ENCODE measurements at places on chromosomes 11 and 22.
A peak's percentile ranks its signal among the peaks of the same experiment; 100 is the strongest.

GRCh38 chr11:32032478-32032877 lies 58.4 kb upstream of the RCN1 start:
- DNase-seq, result no peak

DNA sequence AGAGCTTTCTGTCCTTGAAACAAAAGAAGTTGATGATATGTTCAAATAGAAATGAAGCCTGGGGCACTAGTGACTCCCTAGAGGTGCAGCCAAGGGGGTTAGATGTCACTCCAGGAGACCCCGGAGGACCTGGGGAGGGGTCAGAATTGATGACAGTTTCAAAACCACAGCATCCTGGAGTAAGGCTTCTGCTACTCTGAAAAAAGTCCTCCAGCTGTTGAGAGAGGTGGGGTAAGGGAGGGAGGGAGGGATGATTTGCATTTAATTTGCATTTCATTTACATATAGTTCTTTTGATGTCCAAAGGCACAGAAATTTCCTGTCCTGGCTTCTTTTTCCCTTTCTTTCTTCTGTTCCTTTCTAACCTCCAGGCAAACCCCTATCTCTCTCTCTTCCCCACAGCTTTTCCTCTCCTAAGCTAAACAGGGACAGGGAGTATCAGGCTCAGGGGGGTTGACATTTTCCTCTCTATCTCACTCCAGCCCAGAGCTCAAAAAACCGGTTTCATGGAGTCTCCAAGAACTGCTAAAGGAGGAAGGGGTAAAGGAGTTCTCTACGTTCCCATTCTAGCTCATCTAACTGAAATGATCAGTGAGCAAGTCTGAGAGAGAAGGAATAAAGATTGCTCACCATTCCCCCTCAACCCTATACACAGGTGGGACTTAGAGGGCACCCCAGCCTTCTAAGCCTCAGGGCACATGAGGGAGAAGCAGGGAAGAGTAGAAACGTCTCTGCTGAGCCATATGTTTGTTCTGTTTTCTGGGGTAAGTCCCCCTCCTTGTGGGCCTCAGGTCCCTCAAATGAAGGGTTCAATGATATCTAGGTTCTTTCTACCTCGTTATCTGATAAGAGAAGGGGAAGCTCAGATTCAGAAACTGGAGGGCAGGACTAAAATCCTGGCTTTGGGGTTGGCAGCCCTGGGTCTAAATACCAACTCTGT lies 3.5 kb upstream of the POU2F3 start:
- peak; percentile 50 for DNase-seq

GRCh38 chr22:49727881-49728569 lies 99.6 kb downstream of the BRD1 start:
- DNase-seq, result peak; percentile 50

- peak; percentile 40 for DNase-seq
These were observed 28.0 kb downstream of the MOB2 start for GRCh38 chr11:1458340-1459218.

DNA sequence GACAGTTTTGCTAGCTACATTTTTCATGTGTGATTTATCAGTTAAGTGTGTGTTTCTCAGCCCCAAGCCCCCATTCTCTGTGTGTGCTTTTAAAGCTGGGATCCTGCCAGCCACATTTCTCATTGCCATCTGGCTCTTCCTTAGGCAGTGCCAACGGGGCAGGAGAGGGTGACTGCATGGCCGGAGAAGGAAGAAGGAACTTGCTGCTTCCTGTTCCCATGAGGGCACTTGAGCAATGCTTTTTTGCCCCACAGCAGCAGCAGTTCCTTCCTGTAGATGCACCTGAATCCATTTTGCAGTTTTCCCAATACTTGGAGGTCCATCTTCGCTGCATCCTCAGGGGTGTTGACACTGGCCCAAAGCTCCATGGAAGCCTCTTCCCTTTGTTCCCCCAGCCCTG lies 37.5 kb downstream of the TNRC6B start:
- peak; percentile 61 for DNase-seq

GRCh38 chr11:62965574-62965973 lies 19.2 kb downstream of the SLC22A6 start:
- no peak for DNase-seq

- DNase-seq, result no peak
These were observed 138.8 kb downstream of the ARHGAP20 start for GRCh38 chr11:110573411-110573810.

DNA sequence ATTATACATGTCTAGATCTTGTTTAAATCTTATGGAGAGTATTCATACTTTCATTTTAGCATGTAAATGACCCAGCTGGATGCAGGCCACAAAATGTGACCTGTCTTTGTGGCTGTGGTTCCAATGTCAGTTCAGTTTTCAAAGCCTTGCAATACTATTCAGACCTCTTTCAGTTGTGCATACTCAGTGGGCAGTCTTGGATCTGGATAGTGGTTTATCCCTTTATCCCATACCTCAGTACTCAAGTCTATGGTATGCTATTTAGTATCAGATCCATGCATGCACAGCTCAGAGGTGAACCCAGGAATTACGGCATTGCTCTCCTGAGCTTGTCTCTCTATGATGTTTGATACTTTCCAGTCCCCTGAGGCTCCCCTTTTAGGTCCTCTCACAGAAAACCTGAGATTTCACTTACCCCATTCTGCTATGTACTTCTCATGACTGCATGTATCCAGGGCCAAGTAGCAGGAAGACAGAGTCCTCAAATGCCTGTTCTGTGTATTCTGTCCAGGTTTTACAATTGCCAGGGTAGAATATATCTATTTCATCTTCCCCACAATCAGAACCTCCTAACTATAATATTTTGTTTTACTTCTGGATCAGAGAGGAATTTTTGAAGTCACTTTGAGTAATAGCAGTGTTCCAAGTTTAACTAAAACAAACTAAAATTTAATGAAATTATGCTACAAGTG lies 6.9 kb upstream of the P4HA3 start:
- no peak for DNase-seq

DNA sequence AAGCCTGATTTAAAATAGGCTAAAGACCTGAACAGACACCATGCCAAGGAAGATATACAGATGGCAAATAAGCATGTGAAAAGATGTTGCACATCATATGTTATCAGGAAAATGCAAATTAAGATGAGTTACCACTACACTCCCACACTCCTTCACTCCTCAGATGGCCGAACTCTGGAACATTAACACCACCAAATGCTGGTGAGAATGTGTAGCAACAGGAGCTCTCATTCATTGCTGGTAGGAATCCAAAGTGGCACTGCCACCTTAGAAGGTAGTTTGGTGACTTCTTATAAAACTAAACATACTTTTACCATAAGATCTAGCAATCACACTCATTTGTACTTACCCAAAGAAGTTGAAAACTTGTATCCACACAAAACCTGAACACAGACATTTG lies 2047.3 kb downstream of the LRRC4C start:
- no peak for DNase-seq

GRCh38 chr11:1843796-1844195 lies 5.0 kb downstream of the TNNI2 start:
- no peak for DNase-seq

GRCh38 chr11:74932169-74932568 lies 16.7 kb downstream of the XRRA1 start:
- no peak for DNase-seq

GRCh38 chr11:15139096-15139770 lies 24.5 kb downstream of the INSC start:
- DNase-seq, result no peak

GRCh38 chr22:26707581-26707980 lies 50.2 kb downstream of the MIAT start:
- no peak for DNase-seq

All from hematopoietic multipotent progenitor cell treated with erythropoietin and hydrocortisone succinate and interleukin-3 and kit ligand, for 4 days (in vitro differentiated cells).